ENCODE measurements at places on chromosomes 6 and 20.

DNA sequence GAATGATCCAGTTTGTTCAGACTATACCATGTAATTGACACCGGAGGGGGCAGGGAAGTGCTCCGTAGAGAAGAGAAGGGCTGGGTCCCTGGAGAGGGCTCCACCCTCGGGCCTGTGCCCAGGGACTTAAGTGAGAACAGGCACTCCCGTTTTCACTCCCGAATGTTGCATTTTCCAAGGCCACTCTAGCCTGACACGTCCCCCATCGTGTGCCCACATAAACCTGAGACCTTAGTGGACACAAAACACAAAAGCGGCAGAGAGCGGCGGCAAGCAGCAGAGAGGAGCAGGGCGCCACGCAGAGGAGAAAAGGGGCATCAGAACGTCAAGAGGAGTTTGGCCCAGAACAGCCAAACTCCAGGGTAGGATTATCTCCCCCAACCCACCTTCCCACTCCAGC, 1405.1 kb downstream of the GRIK2 start:
- DNase-seq = peak; percentile 2

DNA sequence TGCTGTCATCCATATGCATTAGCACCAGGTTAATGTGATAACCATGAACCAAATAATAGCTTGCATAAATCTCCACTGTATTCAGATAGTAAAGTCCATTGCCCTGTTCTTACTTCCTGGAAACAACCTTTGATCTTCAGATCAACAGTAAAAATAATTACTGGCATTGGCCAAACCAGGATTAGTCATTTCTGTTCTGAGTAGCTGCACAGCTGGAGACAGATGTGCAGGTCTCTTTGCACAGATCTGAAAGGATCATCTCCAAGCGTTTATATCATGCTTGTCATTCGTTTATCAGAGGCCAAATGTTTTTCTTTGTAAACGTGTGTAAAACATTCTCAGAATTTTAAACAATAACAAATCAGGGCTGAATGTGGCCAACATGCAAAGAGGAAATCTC, 134.4 kb upstream of the HMGCLL1 start:
- no peak for DNase-seq

GRCh38 chr20:14685183-14685582, 347.8 kb upstream of the FLRT3 start:
- DNase-seq = no peak

GRCh38 chr6:83867527-83868161, 8.2 kb downstream of the CYB5R4 start:
- peak; percentile 43 for DNase-seq

DNA sequence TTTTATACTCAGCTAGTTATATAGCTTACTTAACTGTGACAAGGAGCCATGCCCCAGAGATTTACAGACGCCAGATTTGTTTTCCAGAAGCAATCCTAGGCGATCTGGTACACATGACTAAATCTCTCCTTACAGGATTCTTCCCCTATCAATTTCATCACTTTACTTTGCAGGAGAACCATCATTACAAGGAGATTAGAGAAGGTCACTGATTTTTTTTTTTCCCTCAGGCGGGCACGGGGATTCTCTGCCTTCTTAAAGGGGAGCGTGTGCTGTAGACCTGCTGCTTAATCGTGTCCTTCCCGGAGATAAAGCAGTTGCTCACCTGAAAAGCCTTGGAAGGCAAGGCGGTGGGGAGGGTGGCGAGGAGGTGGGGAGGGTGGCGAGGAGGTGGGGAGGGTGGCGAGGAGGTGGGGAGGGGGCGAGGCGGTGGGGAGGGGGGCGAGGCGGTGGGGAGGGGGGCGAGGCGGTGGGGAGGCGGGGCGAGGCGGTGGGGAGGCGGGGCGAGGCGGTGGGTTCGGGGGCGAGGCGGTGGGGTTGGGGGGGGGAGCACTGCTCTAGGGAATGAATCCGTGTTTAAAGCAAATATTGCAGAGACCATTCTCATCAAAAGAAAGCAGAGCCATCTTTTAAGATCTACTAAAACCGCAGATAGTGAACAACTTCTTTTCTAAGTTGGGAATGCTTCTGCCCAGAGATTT, 14.3 kb upstream of the MRAP2 start:
- DNase-seq = no peak

DNA sequence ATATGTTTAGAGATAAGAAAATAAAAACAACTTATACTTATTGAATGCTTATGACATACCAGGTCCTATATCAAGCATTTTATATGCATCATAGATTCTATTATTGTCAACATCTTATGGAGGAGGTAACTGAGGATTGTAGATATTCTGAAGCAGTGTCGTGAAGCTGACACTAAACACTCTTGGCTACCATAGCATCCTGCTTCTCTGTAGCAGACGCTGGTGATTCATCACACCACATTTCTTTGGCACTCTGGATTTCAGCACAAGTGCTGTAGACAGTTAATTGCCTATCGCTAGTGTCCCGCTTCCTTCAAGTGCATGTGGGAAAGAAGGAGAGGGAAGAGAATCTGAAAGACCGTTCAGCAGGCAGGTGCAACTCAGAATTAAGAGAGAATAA, 317.1 kb downstream of the PLCB1 start:
- peak; percentile 41 for DNase-seq

GRCh38 chr6:6707143-6707542, 118.6 kb downstream of the LY86 start:
- DNase-seq = no peak

Data from astrocyte of the hippocampus (primary cell).